WERI-Rb-1 (cell line): ENCODE measurements at places on chromosomes 6 and 20.
A peak's percentile ranks its signal among the peaks of the same experiment; 100 is the strongest.

DNA sequence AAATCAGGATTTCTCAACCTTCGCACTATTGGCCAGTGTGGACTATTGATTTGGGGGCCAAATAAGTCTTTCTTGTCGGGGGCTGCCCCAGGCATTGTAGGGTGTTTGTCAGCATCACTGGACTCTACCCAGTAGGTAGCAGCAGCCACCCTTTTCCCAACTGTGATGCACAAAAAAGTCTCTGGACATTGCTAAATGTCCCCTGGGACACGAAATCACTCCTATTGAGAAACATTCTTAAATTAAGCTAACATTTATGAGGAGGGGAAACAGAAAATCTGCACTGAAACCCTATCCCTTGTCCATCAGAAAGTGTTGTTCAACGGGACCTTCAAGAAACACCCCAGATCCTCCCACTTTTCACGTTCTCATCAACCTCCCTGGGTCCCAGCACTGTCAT, 54.2 kb downstream of the NFATC2 start:
- no peak for DNase-seq

DNA sequence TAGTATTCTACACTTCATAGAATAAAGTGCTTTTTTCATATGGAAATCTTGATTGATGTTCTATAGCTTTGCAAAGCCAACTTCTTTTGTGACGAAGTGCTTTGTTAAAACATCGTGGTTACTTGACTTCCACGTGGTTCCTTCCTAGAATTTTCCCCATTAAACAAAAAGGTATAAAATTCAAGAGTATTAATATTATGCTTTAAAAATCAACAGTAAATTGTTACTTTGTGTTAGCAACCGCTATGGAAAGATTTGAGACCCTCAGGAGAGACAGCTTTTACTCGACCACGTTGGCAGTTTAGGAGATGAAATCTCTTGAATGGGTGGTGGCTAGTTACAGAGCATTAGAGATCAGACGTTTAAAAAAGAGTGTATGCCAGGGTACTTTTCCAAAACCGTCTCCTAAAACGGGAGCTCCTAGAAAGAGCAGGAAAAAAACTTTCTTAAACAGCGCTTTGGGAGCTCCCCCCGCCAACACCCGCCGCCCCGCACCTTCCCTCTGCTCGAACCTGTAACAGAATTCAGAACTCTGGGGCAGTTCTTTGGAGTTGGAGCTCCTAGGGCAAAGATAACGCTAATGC, 920 bp downstream of the GJA1 start:
- no peak for DNase-seq

DNA sequence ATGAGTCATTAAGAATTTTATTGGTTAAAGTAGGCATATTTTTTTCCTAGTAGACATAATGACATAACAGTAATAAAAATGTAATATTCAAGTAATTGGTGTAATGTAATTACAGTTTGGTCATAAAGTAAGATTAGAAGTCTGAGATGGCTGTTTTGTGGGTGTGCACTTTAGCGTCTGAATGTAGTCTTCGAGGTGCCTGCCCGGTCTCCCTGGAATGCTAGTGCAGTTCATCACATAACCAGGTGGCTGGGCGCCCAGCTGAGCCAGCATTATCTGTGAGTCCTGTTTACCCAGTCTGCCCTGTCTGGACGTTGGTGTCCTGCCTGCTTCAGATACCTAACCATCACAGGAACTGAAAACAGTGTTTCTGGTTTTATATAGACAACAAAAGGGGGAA, 419.1 kb downstream of the CDC5L start:
- peak; percentile 50 for DNase-seq

GRCh38 chr20:37571033-37571432, 43.4 kb upstream of the BLCAP start:
- no peak for DNase-seq

- no peak for DNase-seq
These were observed 110.3 kb upstream of the BTBD3 start for GRCh38 chr20:11807054-11808048.
